ENCODE measurements at places on chromosomes 2 and 18.

DNA sequence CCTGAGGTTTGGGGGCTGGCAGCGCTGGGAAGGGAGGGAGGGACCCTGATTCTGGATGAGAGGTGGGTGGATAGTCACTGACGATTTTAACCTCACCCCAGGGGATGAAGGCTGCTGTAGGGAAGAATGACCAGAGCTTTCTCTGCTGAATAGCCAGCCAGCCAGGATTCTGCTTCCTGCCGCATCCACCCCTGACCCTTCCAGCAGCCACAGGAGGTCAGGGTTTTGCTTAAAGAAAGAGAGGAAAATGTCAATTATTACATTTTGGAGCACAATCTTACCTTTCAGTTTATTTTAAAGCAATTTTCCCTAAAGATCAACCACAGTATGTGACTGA is 217.7 kb downstream of the GBX2 start:
- DNase-seq = no peak

DNA sequence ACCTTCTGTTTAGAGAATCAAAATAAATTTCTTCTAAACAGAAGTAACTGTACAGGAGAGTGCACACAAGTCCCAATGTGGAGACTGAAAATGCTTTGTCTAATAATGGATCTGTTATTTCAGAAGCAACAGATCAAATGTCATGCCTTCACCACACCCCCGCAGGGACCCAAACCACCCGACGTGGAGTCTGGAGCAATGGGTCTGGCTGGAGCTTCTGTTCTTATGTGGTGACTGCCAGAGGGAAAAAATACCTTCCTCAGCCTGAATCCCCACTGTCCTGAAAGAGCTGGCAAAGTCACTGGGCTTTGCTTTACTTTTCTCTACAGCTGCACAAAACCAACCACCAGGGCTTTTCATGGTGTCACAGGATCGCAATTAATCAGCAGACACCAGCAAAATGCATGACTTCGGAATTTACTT is 119.0 kb upstream of the ZFP36L2 start:
- no peak for DNase-seq

- no peak for DNase-seq
These were observed 259.4 kb downstream of the RAD51AP2 start for GRCh38 chr2:17258861-17259260.

DNA sequence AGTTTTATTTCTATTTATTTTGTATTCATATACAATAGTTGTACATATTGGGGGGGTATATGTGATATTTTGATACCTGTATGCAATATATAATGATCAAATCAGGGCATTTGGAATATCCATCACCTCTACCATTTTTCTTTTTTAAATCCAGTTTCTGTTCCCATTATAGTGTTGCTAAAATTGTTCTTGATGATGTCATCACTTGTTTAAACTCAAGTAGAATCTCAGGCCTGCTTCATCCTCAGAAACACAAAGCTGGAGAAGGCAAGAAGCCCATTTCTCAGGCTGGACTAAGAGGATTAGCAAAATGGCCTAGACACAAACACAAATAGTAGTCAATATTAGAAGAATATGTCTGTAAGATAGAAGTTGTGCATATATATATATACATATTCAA is 747.1 kb upstream of the ACVR2A start:
- DNase-seq = no peak

DNA sequence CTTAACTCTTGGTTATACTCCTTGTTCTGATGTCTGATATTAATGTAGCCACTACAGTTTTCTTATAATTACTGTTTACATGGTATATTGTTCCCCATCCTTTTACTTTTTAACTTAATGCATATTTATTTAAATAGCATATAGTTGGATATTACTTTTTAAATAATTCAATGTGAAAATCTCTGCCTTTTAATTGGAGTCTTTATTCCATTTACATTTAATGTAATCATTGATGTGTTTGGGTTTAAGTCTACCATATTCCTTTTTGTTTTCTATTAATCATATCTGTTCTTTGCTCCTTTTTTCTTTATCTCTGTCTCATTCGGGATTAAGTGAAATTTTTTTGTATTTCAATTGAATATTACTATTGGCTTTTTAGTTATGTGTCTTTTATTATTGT is 109.1 kb downstream of the MTX2 start:
- no peak for DNase-seq

DNA sequence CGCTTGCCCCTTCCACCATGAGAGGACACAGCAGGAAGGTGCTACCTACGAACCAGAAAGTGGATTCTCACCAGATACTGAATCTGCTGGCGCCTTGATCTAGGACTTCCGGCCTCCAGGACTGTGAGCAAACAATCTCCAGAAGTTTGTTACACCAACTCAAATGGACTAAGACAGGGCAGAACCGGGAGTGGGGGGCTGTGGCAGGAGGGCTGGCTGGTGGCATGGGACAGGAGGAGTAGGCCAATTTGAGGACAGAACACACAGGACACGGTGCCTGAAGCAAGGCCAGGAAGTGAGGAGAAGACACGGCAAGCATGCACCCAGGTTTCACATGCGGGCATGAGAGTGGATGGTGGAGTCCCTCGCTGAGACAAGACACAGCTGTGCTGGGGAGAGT is 40.1 kb downstream of the CRACDL start:
- DNase-seq = no peak

DNA sequence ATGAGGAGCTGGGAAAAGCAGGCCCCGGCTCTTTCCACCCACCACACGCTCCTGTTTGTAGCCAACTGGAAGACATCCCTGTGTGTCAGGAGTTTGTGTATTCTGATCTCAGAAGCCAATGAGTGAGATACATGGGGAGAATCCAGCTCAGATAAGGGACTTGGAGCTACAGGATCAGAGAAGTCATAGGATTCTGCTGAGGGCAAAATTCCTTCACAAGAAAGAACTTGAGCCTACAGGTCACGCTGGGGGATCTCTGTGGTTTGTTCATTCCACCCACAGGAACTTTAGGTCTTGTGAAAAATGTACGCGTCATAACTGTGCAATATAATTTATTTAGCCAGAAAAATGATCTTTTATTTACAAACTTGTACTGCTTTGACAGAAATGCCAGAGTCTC is 80.1 kb upstream of the SMIM21 start:
- no peak for DNase-seq
